ENCODE measurements at places on chromosomes 11 and 22. TPM values are rescaled to one million over a fixed set of nuclear protein-coding genes. Genes with fewer than 3 reads are reported as not detected.

DHCR7 gene
- 21.4 TPM for polyA plus RNA-seq

LRRC56 gene
- 1.4 TPM for polyA plus RNA-seq

MMP1 gene
- 5.9 TPM for polyA plus RNA-seq

AKIP1 gene
- polyA plus RNA-seq = 47.9 TPM

SLC22A6 gene
- not detected for polyA plus RNA-seq

ADORA2A gene
- 9.3 TPM for polyA plus RNA-seq

SLC6A5 gene
- not detected for polyA plus RNA-seq

CRYBB2 gene
- 0.69 TPM for polyA plus RNA-seq

RCE1 gene
- 25.4 TPM for polyA plus RNA-seq

FGF3 gene
- polyA plus RNA-seq = not detected

FAM118A gene
- 14.1 TPM for polyA plus RNA-seq

CABP7 gene
- polyA plus RNA-seq = 0.72 TPM

SHISAL1 gene
- 0.11 TPM for polyA plus RNA-seq

UPK3A gene
- not detected for polyA plus RNA-seq

H19 gene
- polyA plus RNA-seq = 4.6 TPM

ACRV1 gene
- polyA plus RNA-seq = not detected

PTPN5 gene
- polyA plus RNA-seq = not detected

FAM181B gene
- 0.06 TPM for polyA plus RNA-seq

GVQW3 gene
- 2.3 TPM for polyA plus RNA-seq

GAS2 gene
- polyA plus RNA-seq = 0.72 TPM

MRPL11 gene
- polyA plus RNA-seq = 33.9 TPM

SCO2 gene
- polyA plus RNA-seq = 3.2 TPM

OMP gene
- 0.20 TPM for polyA plus RNA-seq

PIK3C2A gene
- 9.3 TPM for polyA plus RNA-seq

NTM gene
- polyA plus RNA-seq = 20.0 TPM

MUC5B gene
- not detected for polyA plus RNA-seq

LRP4 gene
- polyA plus RNA-seq = 10.9 TPM

MEI1 gene
- not detected for polyA plus RNA-seq

DLG2 gene
- 0.21 TPM for polyA plus RNA-seq

IFITM1 gene
- 15.3 TPM for polyA plus RNA-seq

POU2AF3 gene
- polyA plus RNA-seq = 0.07 TPM

ANKK1 gene
- polyA plus RNA-seq = 0.05 TPM

TMPRSS4 gene
- polyA plus RNA-seq = not detected

GPR83 gene
- 0.02 TPM for polyA plus RNA-seq
